ENCODE measurements at places on chromosomes 5 and 9. TPM values are rescaled to one million over a fixed set of nuclear protein-coding genes. Genes with fewer than 3 reads are reported as not detected.

DNA sequence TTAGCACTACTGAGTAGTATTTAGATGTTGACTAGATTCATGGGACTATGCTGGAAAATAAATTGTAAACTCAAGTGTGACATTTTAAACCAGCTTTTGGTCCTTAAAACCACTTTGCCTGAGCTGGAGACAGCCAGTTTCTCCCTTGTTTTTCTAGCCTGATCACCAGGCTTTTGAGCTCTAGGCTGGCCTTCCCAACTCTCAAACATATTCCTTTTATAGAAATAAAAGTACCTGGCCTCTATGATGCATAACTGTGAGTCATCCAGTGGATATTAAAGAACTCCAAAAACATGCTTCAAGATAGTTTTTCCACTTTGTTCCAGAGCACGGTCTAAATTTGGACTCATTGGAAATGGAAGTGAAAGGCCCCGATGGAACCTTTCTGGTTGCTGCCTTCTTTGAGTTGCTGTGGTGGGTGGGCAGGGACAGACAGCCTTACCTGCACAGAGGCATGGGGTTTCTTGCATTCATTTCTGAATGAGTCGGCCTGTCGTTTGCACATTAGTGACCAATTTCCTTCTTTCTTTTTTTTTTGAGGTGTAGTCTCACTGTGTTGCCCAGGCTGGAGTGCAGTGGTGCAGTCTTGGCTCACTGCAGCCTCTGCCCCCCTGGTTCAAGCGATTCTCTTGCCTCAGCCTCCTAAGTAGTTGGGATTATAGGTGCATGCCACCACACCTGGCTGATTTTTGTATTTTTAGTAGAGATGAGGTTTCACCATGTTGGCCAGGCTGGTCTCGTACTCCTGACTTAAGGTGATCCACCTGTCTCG lies 43.1 kb downstream of the TRIO start:
- DNase-seq = no peak

- DNase-seq = no peak
Measured at GRCh38 chr5:69030358-69031062, 63.3 kb upstream of the SLC30A5 start.

DNA sequence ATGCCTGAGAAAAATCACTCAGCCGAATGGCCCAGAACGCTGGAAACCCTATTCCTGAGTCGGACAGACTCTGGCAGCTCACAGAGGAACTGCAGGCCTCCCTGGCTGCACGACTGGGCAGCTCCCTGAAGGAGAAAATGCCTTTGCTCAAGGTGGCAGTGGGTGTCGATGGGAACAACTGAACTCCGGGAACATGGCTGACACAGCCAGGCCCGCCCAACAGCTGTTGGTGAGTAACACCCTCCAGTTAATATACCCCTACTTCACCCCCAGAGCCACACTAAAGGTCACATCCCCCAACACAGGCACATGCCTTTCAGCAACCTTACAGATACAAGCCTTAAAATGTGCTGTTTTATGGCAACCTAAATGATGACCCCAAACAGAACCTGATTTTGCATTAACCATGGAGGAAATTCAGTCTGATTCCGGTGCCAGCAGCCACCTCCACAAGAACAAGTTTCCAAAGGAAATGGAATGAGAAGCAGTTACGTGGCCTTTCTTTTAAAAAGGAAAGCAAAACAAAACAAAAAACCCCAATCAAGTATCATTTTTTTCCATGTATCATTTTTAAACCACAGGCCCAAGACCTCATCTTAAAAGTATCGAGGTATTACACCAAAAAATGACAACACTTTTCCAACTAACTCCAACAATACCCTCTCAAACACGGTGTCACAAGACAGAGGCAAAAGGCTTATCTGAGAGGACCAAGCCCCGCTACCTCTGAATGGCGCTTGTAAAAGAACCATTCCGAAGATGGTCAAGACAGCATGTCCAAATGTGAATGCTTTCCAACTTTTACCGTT lies 3.1 kb downstream of the KLF9 start:
- peak; percentile 87 for DNase-seq

GABRP gene
- total RNA-seq = not detected

GRCh38 chr5:157516626-157517325 lies 56.8 kb downstream of the NIPAL4 start:
- DNase-seq = peak; percentile 50

GRCh38 chr9:37758747-37759146 lies 5.1 kb downstream of the TRMT10B start:
- no peak for DNase-seq

DNA sequence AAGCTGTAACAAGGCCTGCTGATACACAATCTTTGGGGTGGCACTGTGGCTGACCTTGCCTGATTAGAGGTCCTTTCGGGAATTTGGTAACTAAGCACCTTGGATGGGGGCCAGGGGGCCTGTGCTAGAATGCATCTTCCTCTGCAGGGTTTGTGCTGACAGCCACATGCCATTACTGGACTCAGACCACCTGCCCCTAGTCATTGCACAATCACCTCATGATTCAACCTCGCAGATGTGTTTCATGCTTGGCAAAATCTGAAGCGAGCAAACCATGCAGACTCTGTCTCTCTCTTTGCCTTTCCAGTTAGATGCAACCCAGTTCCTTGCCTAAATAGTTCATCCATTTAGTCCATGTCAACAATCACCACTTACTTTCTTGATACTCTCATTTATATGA lies 96.5 kb upstream of the ERCC6L2 start:
- peak; percentile 58 for DNase-seq

ROPN1L gene
- total RNA-seq = not detected

GRCh38 chr5:74310386-74310785 lies 330.1 kb downstream of the ENC1 start:
- DNase-seq = no peak

GRCh38 chr5:61231813-61232212 lies 69.5 kb upstream of the SMIM15 start:
- DNase-seq = no peak

- DNase-seq = no peak
Measured at GRCh38 chr9:132141948-132142594, 19.8 kb upstream of the NTNG2 start.

LTC4S gene
- 5.3 TPM for total RNA-seq

ADAMTS16 gene
- not detected for total RNA-seq

SMIM33 gene
- total RNA-seq = not detected

DNA sequence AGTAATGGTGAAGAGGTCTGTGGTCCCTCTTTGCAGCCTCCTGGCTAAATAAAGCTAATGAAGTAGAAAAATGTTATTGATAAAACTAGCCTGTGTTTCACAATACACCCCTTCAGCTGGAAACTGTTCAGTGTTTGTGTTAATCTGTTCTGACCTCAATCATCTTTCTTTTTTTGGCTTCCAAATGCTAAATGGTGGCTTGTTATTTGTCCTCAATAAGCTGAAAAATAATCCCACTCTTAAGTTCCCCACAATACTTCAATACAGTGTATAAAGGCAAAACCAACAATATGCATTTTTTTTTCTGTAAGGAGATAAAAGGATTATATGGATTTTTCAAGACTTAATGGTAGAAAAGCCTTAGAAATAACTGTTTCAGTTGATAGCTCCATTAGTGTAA lies 560.5 kb downstream of the TUSC1 start:
- no peak for DNase-seq

- DNase-seq = no peak
Measured at GRCh38 chr5:130759061-130759460, 406.0 kb downstream of the HINT1 start.

PAX5 gene
- total RNA-seq = not detected
